ENCODE measurements at places on chromosomes 6 and 20. TPM values are rescaled to one million over a fixed set of nuclear protein-coding genes. Genes with fewer than 3 reads are reported as not detected.
A peak's percentile ranks its signal among the peaks of the same experiment; 100 is the strongest.

DNA sequence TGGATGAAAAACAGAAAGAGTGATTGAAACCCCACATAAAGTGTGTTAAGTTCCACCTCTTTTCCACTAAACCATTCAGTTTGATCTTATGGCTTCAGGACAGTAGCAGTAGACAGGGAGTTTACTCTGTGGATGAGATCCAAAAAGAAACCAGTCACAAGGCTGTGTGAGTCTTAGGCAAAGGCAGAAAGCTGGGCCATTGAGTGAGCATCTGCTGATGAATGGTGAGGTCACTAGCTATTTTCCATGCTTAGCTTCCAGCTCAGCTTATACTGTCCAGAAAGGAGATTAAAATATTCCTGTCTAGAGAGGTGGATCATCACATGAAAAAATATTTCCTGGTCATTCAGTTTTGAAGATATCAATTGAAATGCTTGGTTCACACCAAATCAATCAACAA, 1643.9 kb downstream of the HACE1 start:
- DNase-seq, result no peak

The ZC2HC1B gene
- not detected for total RNA-seq

DNA sequence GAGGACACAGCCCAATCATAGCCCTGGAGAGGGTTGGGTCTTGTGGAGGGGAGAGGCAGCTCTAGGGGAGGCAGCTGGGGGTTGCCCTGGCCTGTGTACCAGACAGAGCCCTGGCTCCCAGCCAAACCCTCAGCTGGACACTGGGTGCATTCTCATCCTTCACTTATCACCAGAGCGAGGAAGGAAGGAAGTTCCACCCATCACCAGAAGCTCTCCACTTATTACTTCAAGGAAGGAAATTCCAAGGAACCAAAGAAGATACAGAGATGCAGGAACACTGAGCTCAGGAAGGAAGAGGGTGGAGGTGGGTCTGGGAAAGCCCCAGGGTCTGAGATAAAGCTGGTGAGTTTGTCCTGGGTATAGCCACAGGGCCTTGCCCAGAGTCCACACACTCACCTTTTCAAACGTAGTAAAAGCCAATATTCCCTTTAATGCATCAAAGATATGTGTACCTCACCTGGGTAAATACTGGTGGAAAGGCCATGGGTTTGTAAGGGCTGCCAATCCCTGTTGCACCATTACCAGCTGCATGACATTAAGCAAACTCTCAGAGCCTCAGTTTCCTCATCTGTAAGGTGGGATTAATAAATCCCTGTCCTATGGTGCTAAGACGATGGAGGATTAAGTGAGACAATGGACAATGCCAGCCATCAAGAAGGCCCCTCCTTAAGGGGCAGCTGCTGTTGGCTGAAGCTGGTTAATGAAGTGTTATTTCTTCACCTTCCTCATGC, 109.7 kb upstream of the NAA20 start:
- DNase-seq, result no peak

DNA sequence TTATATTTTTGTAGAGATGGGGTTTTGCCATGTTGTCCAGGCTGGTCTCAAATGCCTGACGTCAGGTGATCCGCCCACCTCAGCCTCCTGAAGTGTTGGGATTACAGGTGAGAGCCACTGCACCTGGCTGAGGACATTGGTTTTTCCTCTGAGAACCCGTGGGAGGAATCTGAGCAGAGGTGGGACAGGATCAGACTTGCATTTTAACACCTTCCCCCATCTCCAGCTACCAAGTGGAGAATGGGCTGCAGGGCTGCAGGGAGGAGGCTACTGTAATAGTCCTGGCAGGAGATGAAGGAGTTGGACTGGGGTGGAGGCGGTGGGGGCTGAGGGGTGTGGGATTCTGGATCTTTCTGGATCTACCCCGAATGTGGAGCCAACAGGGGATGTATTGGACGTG, 24.5 kb downstream of the FAM110A start:
- no peak for DNase-seq

The CRISP1 gene
- not detected for total RNA-seq

The KIAA1755 gene
- 7.1 TPM for total RNA-seq

DNA sequence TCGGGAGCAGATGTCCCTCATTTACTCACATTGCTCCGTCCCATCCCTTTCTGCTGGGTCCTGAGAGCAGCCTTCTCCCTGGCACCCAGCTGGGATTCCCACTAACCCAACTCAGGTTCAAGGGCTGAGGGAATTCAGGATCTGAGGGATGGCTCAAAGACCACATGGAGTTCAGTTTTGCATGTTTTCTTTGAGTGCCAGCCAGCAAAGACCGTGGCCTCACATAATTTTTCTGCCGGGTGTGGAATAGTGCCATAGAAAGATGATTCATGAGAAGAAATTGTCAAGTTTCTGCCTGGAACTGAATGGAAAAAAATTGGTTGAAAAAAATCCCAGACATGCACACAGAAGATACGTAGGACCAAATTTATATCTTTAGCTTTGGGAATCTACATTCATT, 168.6 kb downstream of the CD83 start:
- peak; percentile 30 for DNase-seq

The ZFP57 gene
- total RNA-seq, result 0.12 TPM

The PRDM1 gene
- 16.9 TPM for total RNA-seq

Measured in mucosa of gallbladder (tissue), 1 donor.